ENCODE measurements at places on chromosomes 16 and 17.

GRCh38 chr17:6286233-6286632 is 148.7 kb downstream of the AIPL1 start:
- no peak for DNase-seq

DNA sequence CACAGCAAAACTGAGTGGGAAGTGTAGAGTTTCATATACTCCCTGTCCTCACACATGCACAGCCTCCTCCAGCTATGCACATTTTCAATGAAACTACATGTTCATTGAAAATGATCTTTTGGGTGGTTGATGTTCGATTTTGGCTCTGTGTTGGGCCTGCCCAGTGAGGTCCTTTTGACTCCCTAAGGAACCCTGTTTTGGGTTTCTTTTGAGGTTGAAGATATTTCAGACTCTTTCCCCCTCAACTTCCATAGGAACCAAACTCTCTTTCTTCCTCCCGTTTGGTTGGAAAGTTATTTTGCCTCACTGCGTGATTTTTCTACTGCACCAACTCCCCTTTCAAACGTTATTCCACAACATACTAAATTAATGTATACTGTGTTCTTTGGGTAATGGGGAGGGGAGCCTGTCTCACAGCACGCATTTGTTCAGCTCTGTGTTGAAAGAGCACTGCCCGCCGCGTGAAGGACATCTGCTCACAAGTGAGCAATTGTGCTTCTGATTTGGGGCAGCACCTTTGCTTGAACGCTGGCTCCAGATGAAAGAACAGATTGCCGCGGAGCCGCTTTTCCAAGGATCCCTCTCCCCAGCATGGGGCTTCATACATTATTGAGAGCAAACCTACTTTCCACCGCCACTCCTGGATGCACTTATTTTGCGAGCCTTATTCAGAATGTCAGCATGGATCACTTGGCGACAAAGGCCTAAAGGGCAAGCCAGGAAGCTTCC is 385.9 kb downstream of the WWOX start:
- DNase-seq, result no peak

- DNase-seq, result no peak
Observed at GRCh38 chr16:57859331-57859730, 57.0 kb upstream of the KIFC3 start.

- DNase-seq, result peak; percentile 15
Observed at GRCh38 chr16:67842509-67843342, 606 bp downstream of the THAP11 start.

DNA sequence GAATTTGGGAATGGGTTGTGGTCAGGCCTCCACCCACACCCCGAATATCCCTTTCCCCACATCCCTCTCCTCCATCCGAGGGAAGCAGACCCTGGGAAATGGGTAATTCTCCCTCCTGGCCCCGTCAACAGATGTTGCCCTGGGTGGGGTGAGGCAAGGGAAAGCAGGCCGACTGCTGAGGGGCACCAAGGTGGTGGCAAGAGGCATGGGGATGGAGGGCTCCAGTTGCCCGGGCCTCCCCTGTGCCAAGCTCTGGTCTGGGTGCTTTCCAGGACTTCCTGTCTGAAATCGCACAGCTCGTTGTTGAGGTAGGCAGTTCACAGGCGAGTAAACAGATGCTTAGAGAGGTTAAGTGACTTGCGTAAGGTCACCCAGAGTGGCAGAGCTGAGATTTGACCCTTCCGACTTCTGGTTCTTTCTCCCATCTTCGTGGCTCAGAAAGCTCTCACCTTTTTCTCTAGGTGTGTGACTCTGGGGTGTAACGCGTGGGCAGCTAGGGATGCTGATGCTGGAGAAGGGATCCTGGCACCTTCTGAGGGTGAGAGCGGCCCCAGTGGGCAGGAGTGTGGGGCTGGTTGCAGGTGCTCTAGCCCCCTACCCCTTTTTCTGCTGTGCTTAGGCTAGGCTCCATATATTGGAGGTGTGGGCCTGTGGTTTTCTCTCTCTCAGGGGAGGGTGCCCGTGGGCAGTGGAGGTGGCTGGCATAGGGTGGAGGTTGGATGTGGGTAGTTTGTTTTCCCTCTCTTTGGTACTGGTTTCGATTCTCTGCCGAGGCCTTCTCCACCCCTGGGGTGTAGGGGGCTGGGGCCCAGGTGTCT is 17.2 kb downstream of the RARA start:
- no peak for DNase-seq

DNA sequence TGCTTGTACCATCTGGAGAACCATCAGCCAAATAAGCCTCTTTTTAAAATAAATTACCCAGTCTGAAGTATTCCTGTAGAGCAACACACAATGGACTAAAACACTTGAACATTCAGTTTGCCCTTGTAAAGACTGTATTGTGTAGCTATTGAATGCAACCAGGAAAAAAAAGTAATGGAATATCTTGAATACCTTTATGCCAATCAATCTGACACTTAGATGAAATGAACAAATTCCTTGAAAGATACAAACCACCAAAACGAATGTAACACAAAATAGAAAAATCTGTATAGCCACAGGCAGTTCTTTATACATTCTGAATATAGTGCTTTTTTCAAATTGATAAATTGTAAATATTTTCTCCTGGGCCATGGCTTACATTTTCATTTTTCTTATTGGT is 63.3 kb upstream of the KCNJ16 start:
- no peak for DNase-seq

DNA sequence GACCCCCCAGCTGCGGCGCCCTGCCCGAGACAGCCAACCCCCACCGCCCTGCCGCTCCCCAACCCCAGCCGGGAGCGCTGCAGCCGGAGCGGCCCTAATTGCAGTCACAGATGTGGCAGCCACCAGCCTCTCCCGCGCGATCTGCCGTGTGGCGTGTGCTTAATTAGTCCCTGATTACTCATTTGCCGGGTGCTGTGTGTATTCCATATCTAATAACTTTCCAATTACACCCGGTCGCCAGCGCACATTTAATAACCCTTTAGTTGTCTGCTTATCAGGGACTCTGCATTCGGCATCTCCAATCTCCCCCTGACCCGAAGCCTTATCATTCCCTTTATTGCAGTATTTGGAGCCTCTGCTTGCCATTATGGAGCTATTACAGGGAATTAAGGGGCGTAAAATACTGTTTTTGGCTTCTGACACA is 236.7 kb upstream of the CIBAR2 start:
- DNase-seq, result no peak

GRCh38 chr16:84723906-84724305 is 24.1 kb downstream of the USP10 start:
- DNase-seq, result no peak

GRCh38 chr17:43701318-43701743 is 39.6 kb upstream of the MEOX1 start:
- DNase-seq, result peak; percentile 19

GRCh38 chr17:67165201-67165600 is 79.8 kb downstream of the HELZ start:
- no peak for DNase-seq

GRCh38 chr16:57651344-57652333 is 16.5 kb upstream of the ADGRG3 start:
- no peak for DNase-seq

GRCh38 chr16:66871840-66872239 is 8.5 kb upstream of the PDP2 start:
- DNase-seq, result no peak

- no peak for DNase-seq
Observed at GRCh38 chr17:2705263-2705662, 6.3 kb downstream of the CLUH start.

DNA sequence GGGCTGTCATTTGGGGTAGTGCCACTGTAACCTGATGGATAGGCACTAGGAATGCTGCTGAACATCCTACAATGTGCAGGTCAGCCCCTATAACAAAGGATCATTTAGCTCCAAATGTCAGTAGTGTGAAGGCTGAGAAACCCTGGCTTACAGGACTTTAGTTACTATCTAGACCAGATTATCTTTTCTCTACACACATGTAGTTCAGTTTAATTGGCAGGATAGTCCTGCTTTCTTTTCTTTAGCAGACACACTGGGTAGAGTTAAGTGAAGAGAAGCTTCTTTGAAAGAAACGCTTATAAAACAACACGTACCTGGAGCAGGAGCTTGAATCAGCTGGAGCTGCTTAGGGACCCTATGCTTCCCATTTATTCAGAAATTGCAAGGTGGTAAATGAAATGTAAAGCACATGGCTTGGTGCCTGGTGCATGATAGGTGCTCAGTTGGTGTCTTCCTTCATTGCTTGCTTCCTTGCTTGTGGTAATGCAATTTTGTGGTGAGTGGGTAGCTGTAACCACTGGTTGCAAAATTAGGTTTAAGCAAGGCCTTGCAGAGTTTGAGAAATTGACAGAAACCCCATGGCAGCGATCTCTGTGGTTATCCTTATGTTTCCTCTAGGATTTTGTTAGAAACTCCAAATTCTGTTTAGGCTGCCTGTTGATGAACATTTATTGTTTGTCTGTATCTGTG is 9.4 kb downstream of the METTL9 start:
- DNase-seq, result no peak

DNA sequence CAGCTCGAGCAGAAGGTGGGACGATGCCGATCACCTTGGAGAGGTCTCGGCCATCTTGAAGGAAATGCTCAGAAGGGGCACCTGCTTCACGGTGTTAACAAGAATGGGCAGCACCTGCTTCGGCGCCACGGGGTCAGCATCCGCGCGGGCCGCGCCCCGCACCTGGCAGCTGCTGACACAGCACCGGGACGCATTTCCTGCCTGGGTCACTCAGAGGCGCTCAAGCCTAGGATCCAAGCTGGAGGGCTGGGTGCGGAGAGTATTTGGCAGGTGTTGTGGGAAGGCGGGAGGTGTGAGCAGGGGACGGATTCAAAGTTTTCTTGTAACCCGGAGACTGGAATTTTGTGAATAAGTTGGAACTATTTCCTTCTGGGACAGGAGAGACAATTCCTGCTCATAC is 39.3 kb upstream of the AKTIP start:
- no peak for DNase-seq

DNA sequence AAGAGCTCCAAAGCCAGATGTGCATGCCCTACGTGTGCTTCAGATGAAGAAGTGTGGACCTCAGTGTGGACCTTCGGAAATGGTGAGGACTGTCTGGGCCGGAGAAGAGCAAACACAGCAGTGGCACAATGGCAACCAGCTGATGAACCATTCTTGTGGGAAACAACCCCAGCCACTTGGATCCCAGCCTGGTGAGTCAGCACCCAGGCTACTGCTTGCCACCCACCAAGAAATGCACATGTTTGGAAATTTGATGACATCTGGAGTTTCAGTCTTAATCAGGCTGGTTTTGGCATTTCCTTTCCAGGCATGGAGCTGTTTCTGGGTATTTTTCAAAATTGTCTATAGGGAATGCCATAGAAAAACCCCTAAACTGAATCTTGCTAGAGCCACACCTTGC is 42.7 kb downstream of the DYNLRB2 start:
- no peak for DNase-seq

DNA sequence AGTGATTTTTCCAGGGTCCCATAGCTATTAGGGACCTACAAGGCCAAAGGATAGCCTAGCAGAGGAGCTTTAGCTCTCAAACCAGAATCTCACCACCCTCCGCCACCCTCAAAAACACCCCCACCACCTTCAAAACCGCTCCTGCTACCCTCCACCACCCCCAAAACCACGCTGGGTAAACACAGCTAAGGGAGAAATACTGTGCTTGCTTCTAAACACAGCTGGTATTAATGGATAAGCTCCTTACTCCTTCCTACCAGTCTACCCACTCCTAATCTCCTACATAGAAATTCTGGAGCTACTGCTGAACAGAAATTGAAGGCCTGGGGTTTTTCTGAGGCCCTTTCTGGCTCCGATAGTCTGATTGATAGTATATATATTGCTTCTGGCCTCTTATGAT is 2.2 kb upstream of the LPCAT2 start:
- no peak for DNase-seq

GRCh38 chr17:33145941-33146340 is 147.2 kb downstream of the ASIC2 start:
- no peak for DNase-seq

GRCh38 chr17:63445954-63446752 is at the start of gene CYB561:
Gene CYB561, minus strand, starts transcription at chr17:63446306. Its CDS starts 8,759 bp downstream, at chr17:63437547.
- DNase-seq, result peak; percentile 26

- DNase-seq, result no peak
Observed at GRCh38 chr16:69930117-69930776, 20.9 kb upstream of the CLEC18A start.

- no peak for DNase-seq
Observed at GRCh38 chr16:13036600-13036999, 135.2 kb downstream of the SHISA9 start.

- no peak for DNase-seq
Observed at GRCh38 chr17:79330696-79331095, 256.1 kb downstream of the ENGASE start.

DNA sequence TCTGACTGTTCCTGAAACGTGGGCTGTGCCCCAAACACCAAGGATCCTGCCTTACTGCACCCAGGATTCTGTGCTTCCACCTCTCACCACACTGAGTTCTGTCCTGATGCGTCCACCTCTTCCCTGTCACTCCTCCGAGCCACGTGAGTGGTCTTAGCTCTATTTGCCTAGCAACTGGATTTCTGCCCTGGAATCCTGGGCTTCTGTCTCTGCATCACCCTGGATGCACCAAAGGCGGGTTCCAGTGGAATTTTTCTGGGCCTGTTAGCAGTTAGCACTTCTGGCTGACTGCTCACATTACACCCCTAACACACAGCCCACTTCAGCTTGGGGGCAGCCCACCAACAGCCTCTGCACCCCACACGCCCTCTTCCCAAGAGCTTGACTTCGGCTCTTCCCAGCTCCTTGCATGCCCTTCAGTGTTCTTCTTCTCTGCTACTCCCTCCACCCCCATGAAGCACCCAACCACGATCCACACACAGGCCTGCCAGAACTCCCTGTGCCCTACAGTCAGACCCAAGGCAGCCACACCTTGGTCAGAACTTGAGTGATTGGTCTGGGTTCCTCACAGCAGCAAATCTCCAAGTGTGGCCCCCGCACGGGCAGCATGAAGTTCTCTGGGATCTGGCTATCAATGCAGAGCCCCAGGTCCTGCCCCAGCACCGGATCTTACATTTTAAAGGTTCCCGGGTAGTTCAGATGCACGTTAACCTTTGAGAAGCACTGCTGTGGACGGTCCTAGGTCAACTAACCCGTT is 129.8 kb upstream of the RCVRN start:
- DNase-seq, result no peak

DNA sequence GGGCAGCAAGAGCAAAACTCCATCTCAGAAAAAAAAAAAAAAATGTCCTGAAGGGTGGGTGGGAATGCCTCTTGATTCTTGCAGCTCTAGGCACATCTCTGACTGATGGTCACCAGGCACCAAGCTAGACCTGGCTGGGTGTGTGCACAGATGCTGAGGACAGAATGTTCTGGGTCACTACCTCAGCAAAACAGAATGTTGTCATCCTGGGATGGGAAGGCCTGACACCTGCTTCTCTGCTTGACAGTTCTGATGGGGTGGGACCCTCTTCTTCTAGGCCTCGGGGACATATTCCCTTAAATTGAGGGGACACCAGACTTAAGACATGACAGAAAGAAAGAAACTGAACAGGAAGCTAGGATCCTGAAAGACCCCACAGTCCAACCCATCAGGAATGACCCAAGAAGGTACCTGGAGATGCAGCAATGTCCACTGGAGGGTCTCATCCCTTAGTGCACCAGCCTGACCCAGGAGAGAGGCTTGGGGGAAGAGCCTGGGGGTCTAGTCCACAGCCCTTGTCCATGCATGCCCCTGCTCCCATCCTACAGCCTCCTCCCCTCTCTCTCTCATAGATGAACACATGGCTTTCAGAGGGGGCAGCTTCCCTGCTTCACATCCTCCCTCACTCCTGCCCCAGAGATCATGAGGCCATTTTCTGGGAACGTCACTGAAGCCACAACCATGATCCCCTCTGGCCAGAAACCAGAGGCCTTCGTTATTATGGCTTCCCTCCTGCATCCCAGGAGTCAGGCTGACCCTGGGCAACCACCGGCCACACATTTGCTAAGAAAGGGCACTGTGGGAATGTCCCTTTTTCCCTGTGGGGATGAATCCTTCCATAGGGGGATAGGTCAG is 3.8 kb upstream of the STAT5B start:
- DNase-seq, result no peak

GRCh38 chr17:63258785-63259184 is 187.3 kb downstream of the CYB561 start:
- no peak for DNase-seq

Measured in stimulated activated CD8-positive, alpha-beta memory T cell treated with anti-CD3 and anti-CD28 coated beads, Interleukin-7, amount 100 ng/mL, for 1 hour (primary cell).